ENCODE measurements at places on chromosomes 1 and 21.

DNA sequence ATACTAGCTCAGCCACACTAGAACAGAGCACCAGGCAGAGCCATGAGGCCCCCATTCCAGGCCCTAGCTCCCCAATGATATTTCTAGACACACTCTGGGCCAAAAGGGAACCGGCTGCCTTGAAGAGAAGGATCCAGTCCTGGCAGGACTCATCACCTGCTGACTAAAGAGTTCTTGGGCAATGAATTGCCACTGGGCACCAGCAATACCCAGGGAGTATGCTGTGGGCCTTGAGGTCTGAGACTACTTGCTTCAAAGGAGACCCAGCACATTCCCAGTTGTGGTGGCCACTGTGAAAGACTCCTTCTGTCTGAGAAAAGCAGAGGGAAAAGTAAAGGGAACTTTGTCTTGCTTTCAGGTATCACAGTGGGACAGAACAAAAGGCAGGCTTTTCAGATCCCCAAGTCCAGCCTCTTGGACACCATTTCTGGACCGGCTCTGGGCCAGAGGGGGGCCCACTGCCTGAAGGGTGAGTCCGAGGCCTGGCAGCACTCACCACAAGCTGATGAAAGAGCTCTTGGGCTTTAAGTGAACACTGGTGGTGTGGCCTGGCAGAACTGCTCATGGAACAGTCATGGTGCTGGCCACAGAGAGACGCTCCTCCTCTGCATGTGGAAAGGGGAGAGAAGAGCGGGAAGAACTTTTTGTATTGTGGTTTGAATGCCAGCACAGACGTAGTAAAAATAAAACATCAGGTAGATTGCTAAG lies 72.5 kb downstream of the CDC42BPA start:
- peak; percentile 54 for DNase-seq

DNA sequence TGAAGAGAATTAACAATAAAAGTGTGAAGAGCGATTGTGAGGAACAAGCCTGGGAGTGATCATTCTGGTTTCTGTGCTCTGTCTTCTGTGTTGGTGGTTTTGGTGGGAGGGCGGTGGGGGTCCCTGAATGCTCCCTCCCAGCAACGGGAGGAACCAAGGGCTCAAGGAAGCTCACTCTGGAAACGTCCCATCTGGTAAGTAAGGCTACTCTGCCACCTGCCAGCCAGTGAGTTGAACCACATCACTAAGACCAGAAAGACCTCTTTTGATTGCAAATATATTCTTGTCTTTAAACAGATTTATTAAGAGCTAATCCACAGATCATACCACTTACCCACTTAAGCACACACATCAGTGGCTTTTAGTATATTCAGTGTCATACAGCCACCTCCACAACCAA lies 125.0 kb downstream of the PRDM2 start:
- no peak for DNase-seq

GRCh38 chr21:17536381-17536780 lies 23.5 kb downstream of the CXADR start:
- DNase-seq = no peak

- DNase-seq = no peak
These were observed 66.0 kb downstream of the COL18A1 start for GRCh38 chr21:45470773-45471524.

GRCh38 chr1:180041582-180041981 lies 87.0 kb downstream of the CEP350 start:
- DNase-seq = no peak

GRCh38 chr1:199857108-199857507 lies 170.4 kb upstream of the NR5A2 start:
- DNase-seq = no peak

- no peak for DNase-seq
These were observed 464.6 kb upstream of the PKN2 start for GRCh38 chr1:88219521-88219920.

- DNase-seq = no peak
These were observed 27.9 kb downstream of the MRPL37 start for GRCh38 chr1:54227891-54228310.

DNA sequence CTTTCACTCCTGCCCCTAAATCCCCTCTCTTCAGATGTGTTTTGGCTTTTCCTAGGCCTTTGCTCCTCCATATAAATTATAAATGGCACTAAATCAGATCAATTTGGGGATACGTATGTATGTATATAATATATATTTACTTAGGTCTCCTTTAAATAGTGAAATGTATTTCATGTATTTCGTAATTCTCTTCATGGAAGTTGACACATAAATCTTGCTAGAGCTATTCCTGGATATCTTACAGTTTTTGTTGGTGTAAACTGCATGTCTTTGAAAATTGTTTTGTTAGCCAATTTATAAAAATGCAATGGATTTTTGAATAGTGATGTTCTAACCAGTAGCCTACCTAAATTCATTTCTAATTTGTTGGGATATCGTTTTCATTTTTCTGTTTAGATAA lies 9.0 kb downstream of the RPF1 start:
- DNase-seq = no peak

DNA sequence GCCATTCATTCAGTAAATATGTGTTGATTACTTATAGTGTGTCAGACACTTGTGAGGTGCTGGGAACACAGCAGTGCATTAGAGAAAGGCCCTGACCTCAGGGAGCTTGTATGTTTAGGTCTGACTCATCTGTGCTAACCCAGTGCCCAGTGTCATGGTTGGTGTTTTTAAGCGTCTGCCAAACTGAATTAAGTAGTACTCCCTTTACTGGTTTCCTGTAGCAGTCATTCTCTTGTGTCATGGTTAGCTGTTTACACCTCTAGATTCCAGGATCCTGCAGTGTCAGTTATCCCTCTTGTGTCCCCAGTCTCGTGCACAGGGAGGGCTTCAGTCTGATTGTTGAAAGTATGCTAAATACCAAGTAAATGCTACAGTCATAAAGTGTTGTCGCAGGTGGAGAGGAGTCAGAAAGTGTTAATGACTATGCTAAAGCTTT lies 14.2 kb downstream of the UCK2 start:
- peak; percentile 59 for DNase-seq

- no peak for DNase-seq
These were observed 125.5 kb downstream of the ADAMTS1 start for GRCh38 chr21:26719750-26720149.

DNA sequence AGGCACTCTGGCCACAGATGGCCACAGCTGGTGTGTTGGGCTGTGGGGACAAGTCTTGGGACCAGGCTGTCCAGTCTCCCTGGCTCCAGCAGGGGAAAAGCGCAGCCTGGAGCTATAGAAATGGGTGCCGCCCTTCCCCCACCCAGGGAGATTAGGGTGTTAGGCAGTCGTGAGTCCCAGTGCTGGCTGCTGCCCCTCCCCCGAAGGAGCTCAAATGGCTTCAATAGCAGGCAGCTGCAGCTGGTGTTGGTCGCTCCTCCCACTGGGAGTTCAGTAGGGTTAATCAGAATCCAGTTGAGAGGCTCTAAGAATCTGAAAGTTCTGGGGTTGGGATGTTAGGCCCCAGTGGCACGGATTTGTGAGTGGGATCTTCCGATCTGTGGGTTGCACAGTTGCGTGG lies 595.6 kb upstream of the PKN2 start:
- no peak for DNase-seq

DNA sequence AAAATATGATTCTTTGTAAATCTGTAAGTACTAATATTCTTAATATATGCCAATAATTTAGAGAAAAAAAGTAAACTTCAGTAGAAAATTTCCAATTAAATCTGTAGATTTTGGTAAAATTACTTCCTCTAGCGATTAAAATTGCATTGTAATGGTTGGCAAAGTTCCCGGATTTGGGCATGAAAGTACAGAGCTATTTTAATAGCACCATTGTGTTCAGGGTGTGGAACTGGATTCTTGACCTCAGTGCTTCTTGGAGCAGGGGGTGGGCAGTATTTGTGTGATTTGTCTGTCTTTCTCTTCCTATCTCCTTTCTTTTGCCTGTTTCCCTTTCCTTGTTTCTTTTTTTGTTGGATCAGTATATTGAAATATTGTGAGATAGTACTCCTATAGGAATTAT lies 72.1 kb downstream of the DNM3 start:
- no peak for DNase-seq

DNA sequence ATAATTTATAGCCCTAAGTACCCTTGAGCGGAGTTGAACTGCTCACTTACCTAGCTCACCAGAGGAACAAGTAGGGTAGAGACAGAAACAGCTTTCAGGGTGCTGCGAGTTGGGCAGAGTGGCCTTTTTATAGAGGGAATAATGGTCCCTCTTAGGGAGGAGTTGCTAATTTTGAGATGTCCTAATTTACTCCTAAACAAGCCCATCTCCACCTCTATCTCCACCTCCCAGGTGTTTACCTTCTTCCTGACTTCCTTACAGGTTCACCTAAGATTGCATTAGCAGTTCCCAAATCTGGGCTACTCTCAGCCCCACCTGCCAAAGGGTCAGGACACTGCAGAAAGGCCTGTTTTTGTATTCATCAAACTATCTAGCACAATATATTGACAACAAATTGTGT lies at the start of gene HRNR:
Gene HRNR, minus strand, starts transcription at position 101 of the 400 bp plus-strand sequence. CDS start 940 bp downstream, outside the sequence.
- no peak for DNase-seq

DNA sequence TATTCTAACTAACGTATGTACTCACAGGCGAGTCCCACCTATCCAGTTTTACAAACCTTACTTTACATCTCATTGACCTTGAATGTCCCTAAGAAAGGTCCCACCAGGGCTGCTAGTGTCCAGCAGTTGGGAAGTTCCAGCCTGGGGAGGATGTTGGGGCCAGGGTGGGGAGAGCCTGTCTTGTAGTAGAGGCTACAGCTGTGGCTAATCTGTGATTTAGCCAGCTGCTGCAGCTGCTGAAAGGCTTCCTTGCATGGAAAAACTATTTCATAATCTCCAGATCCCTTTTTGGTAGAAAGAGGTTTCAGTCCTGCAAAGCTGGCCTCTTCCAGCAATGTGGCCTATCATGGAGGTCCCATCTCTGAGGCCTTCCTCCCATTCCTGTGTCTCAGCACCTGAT lies 23.1 kb downstream of the TNN start:
- DNase-seq = no peak

- DNase-seq = peak; percentile 73
These were observed 12.5 kb downstream of the KIF17 start for GRCh38 chr1:20705203-20705755.

DNA sequence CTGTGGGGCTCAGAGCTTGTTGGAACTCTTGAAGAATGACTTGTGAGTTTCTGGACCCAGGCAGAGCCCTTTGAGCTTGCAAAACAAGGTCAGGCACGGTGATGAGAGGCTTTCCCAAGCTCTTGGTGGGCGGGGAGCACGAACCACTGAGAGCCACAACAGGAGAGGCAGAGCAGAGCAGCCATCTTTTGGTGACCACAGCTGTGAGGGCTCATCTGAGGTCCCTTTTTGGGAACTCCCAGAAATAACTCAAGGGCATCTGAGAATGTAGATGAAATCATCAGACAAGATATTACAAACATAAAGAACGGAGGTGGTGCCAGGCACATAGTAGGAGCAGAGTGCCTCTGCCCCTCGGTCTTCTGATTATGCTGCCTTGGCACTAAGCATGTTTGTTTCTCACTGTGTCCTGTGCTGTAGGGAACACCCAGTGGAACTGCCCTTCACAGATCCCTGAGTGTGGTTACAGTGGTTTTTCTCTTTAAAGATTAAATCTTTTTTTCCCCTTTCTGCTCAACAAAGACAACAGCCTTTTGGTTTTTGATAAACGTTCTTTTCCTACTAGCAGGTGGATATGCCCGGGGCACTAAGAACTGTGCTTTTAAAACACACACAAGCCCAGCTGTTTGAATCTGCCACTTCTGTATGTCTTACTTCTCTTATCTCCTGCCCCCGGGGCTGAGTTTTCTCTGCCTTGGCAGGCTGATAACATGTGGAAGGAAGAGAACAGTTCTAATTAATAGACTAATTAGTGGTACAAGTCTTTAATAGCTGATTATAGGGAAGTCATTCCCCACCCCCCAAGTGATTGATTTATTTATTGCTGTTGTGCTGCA lies 37.7 kb downstream of the CD34 start:
- DNase-seq = peak; percentile 31

DNA sequence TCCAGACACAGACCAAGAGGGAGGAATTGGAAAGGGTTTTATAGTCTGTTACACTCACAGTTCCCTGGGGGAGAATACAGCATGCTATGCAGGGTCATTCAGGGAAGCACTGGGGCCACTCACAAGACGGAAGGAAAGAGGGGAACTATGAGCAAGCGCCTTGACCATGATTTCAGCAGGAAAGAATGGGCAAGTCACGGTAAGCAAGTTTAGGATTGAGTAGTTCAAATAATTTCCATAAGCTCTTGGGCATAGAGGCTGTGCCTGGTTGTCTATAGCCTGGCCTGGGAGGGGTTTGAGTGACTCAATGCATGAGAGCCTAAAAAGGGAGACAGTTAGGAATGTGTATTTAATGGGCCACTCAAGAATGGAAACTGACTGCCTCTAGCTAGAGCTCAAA lies 176.7 kb downstream of the TTLL7 start:
- peak; percentile 81 for DNase-seq
